ENCODE measurements at places on chromosomes 4 and X.

DNA sequence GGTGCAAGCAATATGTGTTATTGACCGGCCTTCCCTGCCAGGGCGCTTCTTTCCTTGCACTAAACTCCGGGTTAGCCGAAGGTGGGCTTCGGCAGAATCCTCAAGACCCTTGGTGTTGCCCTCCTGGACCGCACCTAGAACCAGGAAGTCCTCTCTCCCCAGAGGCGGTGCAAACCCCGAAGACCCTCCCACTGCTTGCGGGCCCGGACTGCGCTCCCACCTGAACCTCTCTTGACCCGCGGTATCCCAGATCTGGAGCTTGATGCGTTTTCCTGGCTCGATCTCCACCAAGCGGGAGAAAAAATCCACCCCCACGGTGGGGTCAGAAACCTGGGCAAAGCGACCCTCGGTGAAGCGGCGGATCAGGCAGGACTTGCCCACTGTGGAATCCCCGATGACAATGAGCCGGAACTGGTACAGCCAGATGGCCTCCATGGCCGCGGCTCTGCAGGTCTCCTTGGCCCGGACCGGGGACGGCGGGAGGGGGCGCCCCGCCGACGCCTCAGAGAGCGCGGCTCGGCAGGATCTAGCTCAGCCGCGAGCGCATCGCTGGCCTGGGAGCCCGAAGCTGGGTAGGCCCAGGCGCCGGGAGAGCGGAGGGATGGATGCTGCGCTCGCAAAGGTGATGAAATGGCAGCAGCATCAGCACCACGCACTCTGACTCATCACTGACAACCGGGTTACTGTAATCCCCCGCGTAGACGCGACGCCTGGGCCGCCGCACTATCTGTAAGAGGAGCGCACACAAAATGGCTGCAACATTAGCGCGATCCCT lies at the start of gene RAB39B:
TSS of gene RAB39B (minus strand) at position 638 of the 775 bp plus-strand sequence. CDS start at position 435, 203 bp downstream.
- peak; percentile 68 for DNase-seq

GRCh38 chr4:139454111-139455045 lies at the start of gene RAB33B:
Gene RAB33B (plus strand): TSS chr4:139454121. CDS start chr4:139454196, 75 bp downstream.
- DNase-seq, result no peak

- no peak for DNase-seq
These were observed 19.2 kb upstream of the PDLIM3 start for GRCh38 chr4:185554365-185555126.

- no peak for DNase-seq
These were observed 28.6 kb downstream of the MAGEB1 start for GRCh38 chrX:30275498-30275897.

DNA sequence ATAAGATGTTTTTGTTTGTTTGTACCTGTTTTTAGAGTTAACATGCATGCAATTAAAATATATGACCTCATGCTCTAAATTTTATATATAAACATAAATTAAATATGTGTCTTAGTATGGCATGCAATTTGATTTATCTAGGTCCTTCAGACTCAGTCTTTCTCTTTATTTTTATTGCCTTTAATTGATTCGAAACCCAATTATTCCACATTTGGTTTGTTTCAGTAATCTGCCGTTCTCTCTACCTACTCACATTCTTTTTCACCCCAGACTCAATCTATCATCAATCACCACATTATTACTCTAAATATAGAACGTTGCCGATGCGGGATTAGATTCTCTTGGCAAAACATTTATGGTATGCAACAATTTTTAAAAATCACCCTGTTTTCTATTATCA lies 1492.8 kb downstream of the RAPGEF2 start:
- DNase-seq, result no peak

DNA sequence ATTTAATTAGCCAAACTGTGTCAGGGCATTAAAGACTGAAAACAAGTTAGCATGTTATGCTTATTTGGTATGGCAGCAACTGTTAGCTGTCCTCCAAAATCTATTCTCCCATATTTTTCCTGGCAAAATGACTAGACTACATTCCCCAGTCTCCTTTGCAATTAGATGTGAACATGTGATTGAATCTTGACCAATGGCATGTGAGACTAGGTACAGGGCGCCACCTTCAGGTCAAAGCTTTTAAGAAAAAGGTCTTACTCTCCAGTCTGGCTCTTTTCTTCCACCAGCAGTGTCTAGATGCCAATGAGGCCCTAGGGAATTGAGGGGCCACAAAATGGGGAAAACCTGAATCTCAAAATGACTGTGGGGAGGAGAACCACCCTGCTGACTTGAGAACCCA lies 408.2 kb downstream of the SMARCA1 start:
- DNase-seq, result no peak

GRCh38 chr4:175961604-175962003 lies 104.0 kb upstream of the WDR17 start:
- DNase-seq, result no peak

- DNase-seq, result no peak
These were observed 78.5 kb downstream of the ANXA3 start for GRCh38 chr4:78629991-78630541.

GRCh38 chr4:56745042-56745441 lies 63.9 kb upstream of the HOPX start:
- DNase-seq, result no peak

DNA sequence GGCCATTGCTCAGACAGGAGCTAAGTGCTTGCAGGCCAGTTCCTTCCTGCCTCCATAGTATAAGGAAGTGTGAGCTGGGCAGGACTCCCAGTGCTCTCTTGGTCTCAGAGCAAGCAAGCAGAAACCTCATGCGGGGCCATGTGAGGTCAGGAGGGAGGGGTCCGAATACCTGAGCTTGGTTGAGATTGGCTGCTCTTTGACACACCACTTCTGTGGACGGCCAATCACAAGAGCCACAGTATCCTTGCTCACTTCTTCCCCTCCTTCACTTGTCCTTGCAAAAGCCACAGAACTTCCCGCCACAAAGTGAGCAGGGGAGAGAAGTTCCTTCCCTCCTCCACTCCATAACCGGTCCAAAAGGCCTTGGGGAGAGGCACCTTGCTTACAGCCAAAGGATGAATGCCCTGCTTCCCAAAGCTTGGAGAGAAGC lies 56.7 kb downstream of the PRPS1 start:
- DNase-seq, result no peak

GRCh38 chr4:119580293-119580692 lies 48.3 kb downstream of the PDE5A start:
- no peak for DNase-seq

GRCh38 chr4:177123811-177124210 lies 185.9 kb upstream of the NEIL3 start:
- no peak for DNase-seq

- DNase-seq, result no peak
These were observed 30.0 kb downstream of the PAPSS1 start for GRCh38 chr4:107689912-107690587.
